ENCODE measurements at places on chromosomes 1 and 21.

GRCh38 chr1:36585569-36586548 lies 103.1 kb upstream of the CSF3R start:
- no peak for DNase-seq

- DNase-seq = no peak
Measured at GRCh38 chr1:3706651-3707297, 45.5 kb upstream of the CCDC27 start.

- DNase-seq = no peak
Measured at GRCh38 chr21:40586575-40586974, 260.4 kb downstream of the DSCAM start.

- DNase-seq = no peak
Measured at GRCh38 chr21:35508139-35508888, 459.2 kb upstream of the RUNX1 start.

DNA sequence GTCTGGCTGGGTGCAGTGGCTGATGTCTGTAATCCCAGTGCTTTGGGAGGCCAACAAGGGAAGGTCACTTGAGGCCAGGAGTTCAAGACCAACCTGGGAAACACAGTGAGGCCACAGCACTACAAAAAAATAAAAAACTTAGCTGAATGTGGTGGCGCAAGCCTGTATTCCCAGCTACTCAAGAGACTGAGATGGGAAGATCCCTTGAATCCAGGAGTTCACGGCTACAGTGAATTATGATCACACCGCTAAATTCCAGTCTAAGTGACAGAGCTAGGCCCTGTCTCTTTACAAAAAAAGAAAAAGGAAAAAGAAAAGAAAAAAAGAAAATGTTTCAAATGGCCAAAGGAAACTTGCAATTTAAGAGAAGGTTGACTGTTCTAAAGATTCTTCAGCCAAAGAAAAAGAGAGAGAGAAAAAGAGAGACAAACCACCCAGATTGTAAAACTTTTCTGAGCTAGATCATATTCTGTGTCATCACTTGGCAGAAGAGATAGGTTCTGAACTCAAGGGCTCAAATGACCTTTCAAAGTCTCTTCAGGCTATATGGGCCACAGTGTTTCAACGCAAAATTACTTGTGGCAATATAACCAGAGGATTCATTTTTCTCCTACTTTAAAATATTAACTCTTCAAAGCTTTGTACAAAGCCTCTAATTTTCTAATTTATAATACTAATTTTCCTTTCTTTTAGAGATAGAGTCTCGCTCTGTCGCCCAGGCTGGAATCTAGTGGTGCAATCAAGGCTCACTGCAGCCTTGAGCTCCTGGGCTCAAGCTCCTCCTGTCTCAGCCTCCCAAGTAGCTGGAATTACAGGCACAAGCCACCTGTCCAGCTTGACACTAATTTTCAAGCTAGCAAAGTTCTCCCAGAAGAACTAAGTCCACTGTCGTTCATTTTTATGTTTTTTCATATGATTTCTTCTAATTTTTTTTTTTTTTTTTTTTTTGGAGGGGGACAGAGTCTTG lies 20.5 kb downstream of the ARID4B start:
- DNase-seq = no peak

- DNase-seq = no peak
Measured at GRCh38 chr1:240399381-240399780, 212.6 kb downstream of the GREM2 start.

GRCh38 chr1:27423709-27424108 lies 31.3 kb downstream of the GPR3 start:
- no peak for DNase-seq
